T-cell (primary cell): ENCODE measurements at places on chromosomes 6 and 20.

- DNase-seq: peak; percentile 73
These were observed 48.7 kb downstream of the TMEM242 start for GRCh38 chr6:157274471-157275226.

DNA sequence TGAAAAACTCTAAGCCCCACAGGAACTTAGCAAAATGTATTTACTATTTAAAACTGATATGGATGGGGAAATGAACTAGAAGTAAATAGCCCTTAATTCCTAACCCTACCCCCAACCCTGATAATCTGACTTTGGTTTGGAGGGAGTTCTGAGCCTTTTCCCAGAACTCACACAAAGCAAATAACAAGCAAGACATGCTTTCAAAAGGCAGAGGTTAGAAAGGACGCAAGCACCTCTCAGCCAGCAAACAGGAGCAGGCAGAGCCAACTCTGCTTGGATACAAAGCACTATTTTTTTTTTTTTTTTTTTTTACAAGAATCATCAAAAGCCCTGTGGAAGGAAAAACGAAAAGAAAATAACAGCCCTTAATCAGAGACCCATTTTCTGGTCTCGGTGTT, 58.7 kb downstream of the SLC22A23 start:
- no peak for DNase-seq

- DNase-seq: no peak
These were observed 54.7 kb upstream of the TRIM39 start for GRCh38 chr6:30272032-30272431.

DNA sequence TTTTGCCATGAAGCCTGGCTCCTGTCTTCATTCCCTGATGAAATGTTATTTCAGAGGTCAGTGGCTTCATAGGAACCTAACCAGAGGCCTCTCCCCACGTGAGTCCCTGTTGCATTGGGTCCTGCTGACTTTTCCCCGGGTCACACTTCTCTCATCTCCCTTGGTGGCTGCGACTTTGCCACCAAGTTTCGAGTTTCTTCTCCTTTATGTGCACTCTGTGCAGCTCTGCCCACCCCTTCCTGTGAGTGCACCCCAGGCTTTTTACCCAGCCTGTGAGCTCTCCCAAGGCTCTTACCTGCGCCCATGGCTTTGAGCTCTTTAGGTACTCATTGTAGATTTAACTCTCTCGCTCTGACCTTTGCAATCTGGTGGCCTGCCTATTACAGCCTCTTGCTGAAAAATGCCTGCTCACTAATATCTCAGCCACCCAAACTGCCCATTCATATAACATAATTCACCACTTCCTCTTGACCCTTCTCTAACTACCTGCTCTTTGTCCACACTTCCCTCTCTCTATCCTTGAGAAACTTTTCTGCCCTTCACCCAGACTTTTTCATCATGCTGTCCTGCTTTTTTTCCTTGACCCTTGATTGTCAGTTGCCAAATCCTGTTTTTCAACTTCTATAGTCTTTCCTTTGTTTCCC, 105.9 kb downstream of the SASH1 start:
- DNase-seq: no peak

- no peak for DNase-seq
These were observed 107.4 kb upstream of the ADGRF1 start for GRCh38 chr6:47149554-47149953.
